ENCODE measurements at places on chromosomes 7 and 10.

GRCh38 chr10:11265484-11265883 lies 247.8 kb downstream of the CELF2 start:
- no peak for DNase-seq

- DNase-seq, result no peak
These were observed 240.0 kb downstream of the REEP3 start for GRCh38 chr10:63761243-63761642.

DNA sequence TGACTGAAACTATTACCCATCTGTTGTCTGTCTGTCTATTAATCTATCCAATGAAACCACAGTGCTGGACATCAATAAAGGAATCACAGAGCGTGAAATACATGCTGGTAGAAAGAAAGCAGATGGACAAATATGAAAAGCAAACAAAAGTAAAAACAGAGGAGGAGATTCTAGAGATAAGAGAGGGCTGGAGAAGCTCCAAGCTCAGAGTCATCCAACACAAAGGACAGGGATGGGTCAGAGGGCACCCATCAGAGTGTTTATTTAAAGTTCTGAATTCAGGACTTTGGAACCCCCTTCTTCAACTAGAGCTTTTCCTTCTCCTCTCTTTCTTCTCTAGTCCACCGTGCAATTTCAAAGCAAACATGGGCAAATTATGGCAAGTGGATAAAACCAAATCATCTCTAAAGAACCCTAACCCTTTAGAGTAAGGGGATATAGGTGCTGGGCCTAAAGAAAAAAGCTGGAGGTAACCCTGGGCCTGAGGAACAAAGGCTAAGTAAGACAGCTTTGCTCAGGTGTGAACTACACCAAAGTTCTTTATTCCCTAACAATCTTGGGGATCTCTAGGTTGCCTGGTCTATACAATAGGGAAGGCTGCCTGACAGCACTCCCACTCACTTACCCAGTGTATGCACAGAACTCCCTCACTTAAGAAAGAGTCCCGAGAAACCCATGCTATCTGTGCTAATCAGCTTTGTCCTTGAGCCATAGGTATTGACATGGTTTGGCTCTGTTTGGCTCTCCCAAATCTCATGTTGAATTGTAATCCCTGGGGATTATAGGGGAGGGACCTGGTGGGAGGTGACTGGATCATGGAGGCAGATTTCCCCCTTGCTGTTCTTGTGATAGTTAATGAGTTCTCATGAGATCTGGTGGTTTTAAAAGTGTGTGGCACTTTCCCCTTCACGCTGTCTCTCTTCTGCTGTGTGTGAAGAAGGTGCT lies 97.0 kb downstream of the BAMBI start:
- no peak for DNase-seq

GRCh38 chr10:128017822-128018221 lies 108.4 kb downstream of the MKI67 start:
- DNase-seq, result no peak

GRCh38 chr10:43978091-43978490 lies 329.4 kb upstream of the ZNF32 start:
- no peak for DNase-seq

GRCh38 chr7:131104596-131105293 lies 222.9 kb upstream of the MKLN1 start:
- no peak for DNase-seq

GRCh38 chr7:43960933-43961332 lies 34.7 kb downstream of the UBE2D4 start:
- DNase-seq, result no peak

GRCh38 chr7:6165521-6166320 lies 106.7 kb downstream of the CYTH3 start:
- DNase-seq, result no peak

DNA sequence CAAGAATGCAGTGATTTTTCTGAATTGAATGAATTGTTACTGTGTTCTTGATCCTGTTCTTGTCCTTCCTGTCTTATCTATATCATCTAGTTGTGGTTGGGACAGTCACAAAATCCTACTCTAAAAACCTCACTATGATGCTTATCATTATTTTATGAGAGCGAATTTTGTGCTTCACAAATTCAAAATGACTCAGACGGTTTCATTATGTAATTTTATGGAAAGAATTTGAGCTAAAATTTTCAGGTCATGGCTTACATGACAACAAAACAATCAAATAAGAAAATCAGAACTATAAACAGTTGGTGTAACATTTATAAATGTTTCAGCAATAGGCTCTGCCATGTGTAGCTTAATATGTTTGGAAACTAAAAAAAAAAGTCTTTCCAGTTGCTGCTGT lies 6.9 kb downstream of the PRKAR2B start:
- no peak for DNase-seq

DNA sequence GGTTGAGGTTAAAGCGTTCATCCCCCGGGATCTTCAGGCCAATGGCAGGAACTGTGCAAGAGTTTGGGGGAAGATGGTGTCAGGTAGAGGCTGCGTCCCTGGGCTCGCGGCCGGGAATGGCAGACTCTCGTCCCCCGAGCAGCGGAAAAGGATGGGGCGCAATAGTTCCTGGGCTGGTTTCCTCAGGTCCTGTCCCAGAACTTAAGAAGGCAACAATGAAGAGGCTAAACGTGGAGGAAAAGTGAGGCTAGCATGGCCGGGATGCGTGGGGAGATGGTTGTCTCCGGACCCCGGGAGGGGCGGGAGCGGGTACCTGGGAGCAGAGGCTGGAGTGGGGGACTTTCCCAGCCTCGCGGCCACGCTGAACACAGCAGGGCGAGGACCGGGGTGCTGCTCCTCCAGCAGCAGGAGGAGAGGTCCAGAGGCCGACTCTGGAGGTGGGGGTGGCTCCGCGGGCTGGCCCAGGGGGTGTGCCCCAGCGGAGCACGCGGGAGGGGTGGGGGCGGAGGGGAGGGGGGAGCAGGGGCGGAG lies 882 bp downstream of the IRF5 start:
- peak; percentile 59 for DNase-seq

DNA sequence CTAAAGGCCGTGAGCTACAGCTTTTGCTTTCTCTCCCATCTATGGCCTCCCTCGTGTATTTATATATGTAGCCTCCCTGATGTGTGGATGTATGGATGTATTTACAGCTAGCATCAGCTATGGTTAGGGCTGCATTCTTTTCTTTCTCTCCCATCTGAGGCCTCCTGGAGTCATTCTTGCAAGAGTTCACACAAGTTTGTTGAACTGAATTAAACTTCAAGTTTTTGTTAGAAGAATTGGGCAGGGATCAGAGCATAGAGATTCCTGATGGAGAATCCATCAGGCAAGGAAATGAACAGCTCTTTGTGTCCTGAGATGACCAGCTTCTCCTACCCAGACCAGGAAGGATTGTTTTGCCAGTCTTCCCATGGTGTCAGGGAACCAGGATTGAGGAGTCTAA lies 60.3 kb downstream of the AHCYL2 start:
- no peak for DNase-seq

GRCh38 chr7:18308938-18309337 lies 186.6 kb upstream of the HDAC9 start:
- no peak for DNase-seq

DNA sequence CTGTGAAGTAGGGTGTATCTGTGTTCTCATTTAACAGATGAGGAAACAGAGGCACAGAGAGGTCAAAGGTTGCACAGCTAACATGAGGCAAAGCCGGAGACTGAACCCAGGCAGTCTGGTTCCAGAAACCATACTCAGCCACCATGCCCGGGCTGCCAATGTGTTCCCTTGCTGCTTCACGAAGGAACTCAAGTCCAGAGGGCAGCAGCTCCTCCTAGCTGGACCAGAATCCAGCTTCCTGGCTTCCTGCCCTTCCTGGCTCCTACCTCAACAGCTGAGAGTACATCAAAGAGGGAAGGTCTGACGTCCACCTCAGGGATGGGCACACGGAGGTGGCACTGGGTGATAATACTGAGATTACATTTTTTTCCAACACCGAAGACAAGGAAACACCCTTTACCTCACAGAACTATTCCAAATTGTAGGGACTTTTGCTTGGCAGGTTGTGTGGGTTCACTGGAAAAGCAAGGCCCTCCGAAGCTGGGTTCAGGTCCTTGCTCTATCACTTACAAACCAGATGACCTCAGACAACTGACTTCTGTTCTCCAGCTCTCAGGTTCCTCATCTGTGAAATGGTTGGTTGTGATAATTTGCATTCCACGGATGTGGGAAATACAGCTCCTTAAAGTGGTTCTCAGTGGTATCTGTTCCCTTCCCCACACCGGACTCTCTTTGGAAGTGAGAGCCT lies 154.1 kb upstream of the ZMIZ1 start:
- peak; percentile 60 for DNase-seq

Data from Right ventricle myocardium superior (tissue), 1 donor.